ENCODE measurements at places on chromosomes 6 and 20.
A peak's percentile ranks its signal among the peaks of the same experiment; 100 is the strongest.

- no peak for DNase-seq
Measured at GRCh38 chr20:19463597-19463996, 251.2 kb downstream of the SLC24A3 start.

DNA sequence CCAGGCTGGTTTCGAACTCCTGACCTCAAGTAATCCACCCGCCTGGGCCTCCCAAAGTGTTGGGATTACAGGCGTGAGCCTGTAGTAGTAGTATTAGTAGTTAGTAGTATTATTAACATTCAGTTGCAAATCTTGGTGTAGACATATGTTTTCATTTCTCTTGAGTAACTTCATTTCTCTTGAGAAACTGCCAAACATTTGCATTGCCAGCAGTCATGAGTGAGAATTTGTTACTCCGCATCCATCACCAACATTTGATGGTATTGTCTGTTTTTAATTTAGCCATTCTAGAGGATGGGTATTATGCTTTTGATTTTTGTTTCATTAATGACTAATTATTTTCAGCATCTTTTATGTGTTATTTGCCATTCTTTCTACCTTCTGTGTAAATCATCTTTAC, 1.5 kb upstream of the ERVFRD-1 start:
- no peak for DNase-seq

DNA sequence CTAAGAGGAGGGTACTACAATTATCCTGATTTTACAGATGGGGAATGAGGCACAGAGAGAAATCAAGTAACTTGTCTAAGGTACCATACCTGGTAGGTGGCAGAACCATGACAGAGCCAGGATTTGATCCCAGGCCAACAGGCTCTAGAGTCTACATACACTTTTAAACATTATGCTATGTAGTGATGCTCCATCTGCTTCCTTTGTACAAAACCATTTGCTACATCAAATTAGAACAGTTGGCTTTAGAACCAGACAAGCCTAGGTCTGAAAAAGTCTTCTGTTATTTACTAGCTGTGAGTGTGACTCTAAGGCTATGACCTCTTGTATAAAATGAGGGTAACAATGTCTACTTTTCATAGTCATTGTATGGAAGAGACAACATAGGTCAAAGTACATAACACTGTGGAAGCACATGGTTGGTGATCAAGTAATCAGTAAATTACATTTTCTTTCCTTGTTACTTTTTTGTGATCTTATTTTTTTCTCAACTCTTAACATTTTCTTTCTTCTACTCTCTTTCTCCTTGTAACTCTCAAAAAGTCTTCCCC, 122.1 kb downstream of the PDSS2 start:
- DNase-seq, result no peak

- no peak for DNase-seq
Measured at GRCh38 chr6:21103626-21104224, 489.8 kb upstream of the SOX4 start.

DNA sequence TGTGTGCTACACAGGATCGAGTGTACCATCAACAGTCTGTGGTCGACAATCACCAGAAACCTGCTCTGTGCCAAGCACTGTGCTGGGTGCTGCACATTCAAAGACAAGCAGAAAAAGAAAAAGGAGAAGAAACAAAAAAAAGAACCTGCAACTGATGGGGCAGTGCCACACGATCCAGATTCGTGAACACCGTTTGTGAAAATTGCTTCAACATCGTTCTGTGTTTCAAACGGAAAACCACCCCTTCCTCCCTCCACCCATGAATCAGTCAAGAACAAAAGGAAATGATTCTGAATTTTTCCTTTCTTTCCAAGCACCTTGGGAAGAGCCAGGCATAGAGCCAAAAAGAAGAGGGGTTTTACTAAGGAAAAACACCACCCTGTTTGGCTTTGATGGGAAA, 129.2 kb upstream of the ARID1B start:
- DNase-seq, result no peak

DNA sequence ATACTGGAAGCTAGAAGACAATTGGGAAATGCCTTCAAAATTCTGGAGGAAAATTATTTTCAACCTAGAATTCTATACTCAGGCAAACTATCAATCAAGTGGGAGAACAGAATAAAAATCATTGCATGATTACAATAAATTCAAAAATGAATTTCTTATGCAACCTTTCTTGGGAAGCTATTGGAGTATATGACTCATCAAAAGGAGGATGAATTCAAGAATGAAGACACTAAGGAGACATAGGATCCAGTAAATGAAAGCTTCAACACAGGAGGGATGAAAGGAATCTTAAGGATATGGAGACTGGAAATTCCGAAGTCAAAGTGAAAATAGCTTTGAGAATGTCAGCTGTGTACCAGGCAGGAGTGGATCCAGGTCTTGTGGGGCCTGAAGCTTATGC, 12.6 kb upstream of the UBR2 start:
- DNase-seq, result no peak

DNA sequence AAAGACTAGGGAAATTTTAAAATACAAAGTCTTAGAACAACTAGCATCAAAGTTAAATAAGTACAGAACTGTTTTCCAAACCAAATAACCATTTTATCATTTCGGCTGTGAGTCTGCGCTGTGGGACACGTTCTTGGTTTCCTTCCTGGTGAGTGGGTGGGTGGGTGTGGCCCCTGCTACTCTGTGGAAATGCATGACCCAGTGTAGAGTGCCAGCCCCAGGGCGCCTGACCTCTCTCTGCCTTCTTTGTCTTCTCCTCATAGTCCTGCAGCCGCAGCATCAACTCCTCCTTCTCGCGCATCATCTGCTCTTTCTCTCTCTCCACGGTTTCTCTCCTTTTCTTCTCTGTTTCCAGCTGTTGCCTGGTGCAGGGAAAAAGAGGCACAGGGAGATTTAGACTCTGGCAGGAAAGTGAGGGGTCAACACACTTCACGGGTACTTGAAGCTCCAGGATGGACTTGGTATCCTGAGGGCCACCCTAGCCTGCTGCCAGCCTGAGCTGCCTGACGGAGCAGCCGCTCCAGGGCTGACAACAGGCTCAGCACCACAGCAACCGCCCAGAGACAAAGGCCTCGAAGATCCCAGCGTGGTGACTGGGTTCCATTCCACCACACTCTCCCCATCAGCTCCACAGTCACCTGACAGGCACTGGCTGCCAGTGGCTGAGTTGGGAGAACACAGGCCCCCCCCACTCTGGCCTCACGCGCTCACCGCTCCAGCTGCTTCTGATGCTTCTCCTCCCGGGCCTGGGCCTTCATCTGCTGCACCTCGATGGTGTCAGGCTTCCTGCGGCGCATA, 48.4 kb downstream of the EZR start:
- no peak for DNase-seq

DNA sequence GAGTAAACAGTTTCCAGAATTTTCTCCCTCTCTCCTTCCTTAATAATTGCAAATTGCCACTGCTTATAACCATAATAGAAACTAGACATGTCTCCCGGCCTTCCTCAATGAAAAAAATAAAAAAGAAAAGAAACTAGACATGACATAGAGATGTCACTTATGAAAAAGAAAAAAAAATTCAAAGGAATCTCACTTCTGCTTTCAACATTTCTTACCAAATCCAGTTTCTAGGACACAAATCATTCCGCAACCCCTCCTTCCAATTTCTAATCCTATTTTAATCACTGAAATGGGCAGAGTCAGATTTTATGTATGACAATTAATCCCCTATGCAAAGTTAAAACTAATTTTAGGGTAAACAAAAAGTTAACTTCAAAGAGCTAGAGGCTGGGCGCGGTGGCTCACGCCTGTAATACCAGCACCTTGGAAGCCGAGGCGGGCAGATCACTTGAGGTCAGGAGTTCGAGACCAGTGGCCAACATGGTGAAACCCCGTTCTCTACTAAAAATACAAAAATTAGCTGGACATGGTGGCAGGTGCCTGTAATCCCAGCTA, 40.1 kb upstream of the EEF1A1 start:
- no peak for DNase-seq

GRCh38 chr6:153117986-153118879, 12.8 kb downstream of the RGS17 start:
- peak; percentile 32 for DNase-seq

DNA sequence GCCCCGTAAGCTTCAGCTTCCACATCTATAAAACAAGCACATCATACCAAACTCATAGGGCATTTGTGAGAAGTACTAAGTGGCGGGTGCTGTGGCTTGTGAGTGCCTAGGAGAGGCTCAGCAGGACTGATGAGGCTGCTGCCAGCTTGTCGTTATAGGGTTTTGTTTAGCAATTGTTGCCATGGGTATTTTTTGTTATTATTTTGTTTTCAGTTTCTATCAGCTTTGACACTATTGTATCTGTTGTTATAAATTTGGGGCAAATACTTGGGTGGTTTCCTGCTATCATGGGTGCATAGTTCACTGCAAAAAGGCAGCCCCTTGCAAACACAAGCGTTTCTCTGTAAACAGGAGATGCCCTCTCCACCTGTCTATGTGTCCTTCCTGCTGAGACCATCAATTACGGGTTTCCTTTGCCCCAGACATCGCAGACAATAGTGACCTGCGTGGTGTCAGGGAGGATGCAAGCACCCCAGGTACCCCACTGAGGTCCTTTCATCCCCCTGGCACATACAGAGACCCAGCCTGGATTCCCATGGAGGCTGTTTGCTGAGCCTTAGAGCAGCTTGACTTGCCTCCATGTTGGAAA, 3.1 kb upstream of the CCDC167 start:
- no peak for DNase-seq

- no peak for DNase-seq
Measured at GRCh38 chr6:111472933-111473435, 10.0 kb downstream of the REV3L start.

GRCh38 chr20:57867181-57867803, 157.5 kb upstream of the PMEPA1 start:
- DNase-seq, result no peak

GRCh38 chr6:85354761-85355618, 94.9 kb upstream of the NT5E start:
- peak; percentile 82 for DNase-seq

DNA sequence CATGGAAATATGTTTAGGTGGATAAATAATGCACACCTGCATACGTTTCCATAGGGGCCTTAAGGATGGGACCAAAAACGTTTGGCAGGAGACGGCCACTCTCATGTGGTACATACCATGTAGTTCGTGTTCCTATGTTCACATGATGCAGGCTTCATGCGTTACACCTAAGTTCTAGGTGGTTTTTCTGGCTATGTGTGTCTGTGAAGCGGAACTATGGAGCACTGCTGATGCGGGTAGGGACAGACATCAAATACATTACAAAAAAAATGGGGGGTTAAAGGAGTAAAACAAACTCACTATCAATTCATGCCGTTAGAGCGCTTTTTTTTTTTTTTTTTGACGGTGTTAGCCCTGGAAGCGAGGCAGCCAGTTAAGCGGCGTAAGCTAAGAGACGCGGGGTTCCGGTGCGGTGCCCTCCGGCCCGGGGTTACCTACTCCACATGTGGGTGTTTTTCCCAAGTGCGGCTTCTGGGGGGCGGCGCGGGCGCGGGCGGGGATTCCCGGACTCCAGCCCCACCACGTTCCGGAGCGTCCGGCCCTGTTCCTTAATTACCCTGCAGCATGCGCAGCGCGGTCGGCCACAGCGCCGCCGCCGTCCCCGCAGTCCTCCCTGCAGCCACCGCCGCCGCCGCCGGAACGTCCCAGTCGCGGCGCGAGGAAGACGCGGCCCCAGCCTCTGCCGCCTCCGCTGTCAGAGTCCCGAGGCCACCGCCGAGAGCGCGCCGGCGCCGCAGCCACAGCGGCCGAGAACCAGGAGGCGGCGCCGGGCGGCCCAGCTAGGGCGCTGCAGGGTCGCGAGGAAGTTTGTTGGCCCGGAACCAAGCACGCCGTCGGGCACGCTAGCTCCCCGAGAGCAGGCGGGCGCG, 648 bp downstream of the COL19A1 start:
- peak; percentile 52 for DNase-seq

DNA sequence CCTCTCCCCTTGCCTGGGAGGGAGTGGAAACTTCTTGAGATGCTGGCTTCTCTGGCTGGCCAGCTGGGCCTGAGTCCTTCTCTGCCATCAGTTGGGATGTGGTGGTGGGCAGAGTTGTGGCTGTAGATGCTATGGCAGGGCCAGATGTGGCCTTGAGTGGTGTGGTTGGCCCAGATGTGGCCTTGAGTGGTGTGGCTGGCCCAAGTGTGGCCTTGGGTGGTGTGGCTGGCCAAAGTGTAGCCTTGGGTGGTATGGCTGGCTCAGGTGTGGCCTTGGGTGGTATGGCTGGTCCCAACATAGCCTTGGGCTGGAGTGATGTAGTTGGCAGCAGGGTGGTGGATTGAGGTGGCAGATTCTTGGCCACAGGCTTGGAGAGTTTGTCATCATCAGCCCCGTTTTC, 36.7 kb downstream of the C6orf132 start:
- DNase-seq, result no peak

DNA sequence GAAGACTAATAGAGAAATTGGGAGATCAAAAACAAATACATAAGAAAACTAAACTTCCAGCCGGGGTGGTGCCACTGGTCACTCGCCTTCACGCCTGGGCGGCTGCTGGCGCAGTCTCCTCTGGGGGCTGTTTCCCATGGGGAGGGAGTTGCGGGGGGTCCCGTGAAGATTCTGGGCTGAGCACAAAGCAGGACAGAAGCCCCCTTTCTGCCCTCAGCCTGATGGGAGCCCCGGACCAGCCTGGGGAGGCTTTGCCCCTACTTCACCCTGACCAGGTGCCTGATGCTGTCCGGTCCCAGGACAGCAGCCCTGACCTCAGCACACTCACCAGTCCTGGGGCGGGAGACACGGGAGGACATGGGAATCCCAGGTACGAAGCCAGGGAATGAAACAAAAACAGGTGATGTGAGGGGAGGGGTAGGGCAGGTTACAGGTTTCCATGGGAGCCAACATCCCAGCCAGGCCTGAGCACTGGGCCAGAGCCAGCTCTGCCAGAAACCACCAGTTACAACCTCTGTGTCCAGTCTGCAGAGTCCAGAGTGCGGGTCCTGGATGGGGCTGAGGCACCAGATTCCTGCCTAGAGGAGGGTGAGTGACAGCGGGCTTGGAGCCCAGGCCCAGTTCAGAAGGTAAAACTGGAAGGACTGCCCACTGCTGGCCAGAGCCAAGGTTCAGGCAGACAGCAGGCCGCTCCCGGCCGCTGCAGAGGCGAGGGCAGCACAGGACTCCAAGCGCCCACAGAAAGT, 326.4 kb downstream of the TAF4 start:
- no peak for DNase-seq

GRCh38 chr6:108656836-108657235, 96.1 kb downstream of the FOXO3 start:
- DNase-seq, result no peak

DNA sequence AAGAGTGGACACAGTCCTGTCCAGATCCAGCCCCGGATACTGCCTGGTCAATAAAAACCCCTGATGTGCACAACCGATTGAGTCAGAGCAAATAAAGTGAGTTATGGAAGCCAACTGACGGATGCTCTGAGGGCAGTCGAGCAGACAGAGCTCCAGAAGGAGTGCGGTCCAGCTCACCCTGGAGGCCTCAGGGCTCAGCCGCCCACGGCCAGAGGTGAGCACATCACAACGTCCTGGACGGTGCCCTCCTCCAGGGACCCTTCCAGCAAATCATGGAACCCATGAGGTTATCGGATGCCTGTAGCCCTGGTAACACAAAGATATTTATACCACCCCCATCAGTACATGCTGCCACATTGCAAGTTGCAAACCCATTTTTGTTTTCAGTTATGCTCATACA, 44.0 kb upstream of the SMOC2 start:
- no peak for DNase-seq

GRCh38 chr6:150887978-150888563, 22.6 kb downstream of the MTHFD1L start:
- DNase-seq, result no peak

GRCh38 chr20:25054096-25054820, 3.7 kb downstream of the ACSS1 start:
- no peak for DNase-seq

- no peak for DNase-seq
Measured at GRCh38 chr6:80454661-80455365, 348.3 kb downstream of the BCKDHB start.

GRCh38 chr20:25461281-25461650, 53.8 kb downstream of the GINS1 start:
- no peak for DNase-seq

All from erythroblast (primary cell).